ENCODE measurements at places on chromosomes 5 and 9.

DNA sequence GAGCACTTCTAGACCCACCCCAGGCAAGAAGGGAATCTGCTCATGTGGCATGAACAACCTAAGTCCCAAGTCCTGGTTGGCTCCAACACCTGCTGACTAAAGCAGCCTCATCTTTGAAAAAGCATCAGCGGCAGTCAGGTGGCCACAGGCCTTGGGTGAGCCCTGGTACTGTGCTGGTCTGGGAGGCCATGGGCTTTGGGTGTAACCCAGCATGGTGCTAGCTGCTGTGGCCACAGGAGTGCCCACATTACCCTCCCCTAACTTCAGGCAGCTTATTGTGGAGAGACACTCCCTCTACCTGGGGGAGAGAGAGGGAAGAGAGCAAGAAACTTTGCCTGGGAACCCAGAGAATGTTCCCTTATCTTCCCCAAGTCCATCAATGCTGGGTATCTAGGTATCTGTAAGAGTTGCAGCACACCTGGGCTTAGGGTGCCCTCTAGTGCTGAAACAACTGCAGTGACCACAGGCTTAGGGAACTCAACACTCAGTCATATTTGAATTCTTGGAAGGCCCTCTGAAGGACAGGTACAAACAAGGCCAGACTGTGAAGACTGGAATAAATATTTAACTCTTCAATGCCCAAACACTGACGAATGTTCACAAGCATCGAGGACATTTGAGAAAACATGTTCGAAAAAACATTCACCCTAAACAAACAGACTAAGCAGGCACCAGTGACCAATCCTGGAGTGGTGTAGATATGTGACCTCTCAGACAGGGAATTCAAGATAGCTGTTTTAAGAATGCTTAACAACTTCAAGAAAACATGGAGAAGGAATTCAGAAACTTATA is 69.9 kb upstream of the OR2K2 start:
- DNase-seq, result peak; percentile 19

DNA sequence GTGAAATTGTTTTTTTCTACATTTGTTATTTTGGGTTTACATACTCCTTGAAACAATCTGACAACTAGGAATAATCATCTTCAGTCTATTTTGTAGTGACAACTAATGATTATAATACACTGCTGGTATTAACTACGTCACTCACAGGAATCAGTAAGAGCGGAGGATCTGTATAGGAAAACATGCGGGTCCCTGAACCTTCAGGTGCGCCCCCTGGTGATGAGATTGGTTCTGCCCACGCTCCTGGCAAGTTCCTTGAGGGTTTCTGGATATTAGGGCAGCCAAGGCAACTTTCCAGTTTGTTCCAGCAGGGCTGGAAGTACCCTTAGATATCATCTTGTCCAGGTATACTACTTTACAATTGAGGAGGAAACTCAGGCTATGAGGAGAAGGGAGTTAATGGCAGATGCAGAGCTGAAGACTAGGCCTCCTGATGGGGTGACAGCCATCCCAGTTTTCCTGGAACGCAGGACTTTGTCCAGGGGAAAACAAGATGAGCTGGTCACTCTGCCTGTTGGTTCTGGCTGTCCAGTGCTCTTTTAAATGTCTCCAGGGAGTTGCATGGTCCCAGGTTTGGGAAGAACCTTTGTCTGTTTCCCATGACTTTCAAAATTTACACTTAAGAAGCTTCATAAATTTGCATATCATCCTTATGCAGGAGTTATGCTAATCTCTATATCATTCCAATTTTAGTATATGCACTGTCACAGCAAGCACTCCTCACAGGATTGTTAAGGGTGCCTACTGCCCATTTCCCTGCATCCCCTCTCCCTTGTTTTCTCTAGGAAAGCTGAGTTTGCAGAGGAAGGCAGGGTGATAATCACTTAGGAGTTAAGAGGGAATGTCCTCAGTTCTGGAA is 14.9 kb upstream of the WNT8A start:
- DNase-seq, result peak; percentile 87

DNA sequence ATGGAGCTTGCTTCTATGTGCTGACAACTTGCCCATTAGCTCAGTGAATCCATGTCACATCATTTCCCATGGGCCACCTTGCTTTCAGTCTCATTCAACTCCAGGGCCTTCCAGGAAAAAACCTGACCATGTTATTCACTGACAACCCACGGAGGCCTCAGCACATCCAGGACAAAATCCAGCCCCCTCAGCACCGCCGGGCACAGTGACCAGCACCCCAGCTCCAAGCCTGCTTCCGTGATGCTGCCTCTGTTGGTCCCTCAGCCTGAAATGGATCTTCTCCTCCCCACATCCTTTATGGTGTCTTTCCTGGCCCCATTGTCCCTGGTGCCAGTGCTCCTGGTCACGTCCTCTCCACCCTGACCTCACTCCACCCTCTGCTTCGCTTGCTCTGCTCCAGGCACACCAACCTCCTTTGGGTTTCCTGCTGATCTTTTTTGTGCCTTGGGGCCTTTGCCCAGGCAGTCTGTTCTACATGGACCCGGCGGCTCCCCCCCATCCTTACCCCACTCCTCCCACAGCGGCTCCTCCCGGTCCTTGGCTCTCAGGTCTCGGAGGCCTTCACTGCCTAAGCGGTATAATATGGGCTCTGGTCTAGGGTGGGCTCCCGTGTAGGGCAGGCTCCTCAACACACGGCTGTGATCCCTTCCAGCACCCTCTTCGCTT is 25.0 kb downstream of the ANKS6 start:
- DNase-seq, result no peak

DNA sequence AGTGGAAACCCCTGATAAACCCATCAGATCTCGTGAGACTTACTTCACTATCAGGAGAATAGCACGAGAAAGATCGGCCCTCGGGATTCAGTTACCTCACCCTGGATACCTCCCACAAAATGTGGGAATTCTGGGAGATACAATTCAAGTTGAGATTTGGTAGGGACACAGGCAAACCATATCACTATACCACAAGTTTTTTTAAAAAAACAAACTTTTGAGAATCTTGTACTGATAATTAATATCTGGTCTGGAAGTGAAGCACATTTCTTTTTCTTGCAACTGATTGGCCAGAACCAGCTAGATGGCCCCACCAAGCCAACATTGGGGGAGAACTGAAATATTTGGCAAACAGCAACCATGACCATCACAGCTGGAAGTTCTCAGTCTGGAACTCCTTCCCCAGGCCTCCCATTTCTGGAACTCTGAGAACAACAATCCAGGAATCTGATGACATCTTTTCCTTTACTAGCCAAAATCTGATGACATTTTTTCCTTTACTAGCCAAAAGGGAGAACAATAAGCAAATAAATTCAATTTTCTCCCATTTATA is 51.8 kb upstream of the CDKN2B start:
- DNase-seq, result no peak

DNA sequence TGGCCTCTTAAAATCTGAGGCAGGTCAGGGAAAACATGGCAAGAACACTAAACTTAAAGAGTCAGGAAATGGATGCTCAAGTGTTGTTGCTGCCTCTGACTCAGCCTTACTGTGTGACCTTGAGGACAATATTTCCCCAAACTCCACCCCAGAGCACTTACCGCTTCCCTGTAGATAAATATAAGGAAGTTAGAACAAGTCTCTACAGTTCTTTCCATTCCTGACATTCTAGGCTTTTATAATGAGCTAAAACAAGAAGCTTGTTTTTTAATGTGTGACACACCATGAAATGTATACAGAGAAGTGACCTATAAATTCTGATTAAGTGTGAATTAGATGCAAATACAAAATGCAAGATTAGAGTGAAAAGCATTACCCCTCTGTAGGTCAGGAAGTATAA is 129.3 kb downstream of the GRIA1 start:
- no peak for DNase-seq

GRCh38 chr5:115599924-115600323 is 2.4 kb downstream of the TICAM2 start:
- DNase-seq, result no peak

GRCh38 chr9:672851-673250 is 168.6 kb upstream of the DMRT1 start:
- no peak for DNase-seq

- no peak for DNase-seq
These were observed 75.7 kb downstream of the NR6A1 start for GRCh38 chr9:124695280-124695890.

GRCh38 chr9:132415181-132415580 is 5.2 kb downstream of the CFAP77 start:
- DNase-seq, result no peak

DNA sequence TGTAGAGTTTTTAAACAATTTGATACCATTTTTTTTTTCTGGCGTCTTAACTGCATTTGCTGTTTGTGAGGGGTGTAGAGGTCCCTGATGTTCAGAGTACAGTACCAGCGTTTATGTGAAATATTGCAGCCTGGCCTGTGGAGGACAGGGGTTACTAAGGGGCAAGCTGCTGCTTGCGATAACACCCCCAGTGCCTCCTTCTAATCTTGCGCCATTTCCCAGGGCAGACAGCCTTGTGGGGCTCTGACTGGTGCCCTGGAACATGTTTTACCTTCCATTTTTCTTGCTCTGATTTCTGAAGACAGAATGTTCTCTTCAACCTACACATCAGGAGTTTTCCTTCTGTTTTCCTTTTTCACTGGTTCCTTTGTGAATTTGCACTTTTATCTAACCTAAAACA is 142.9 kb downstream of the DOCK8 start:
- no peak for DNase-seq

- no peak for DNase-seq
These were observed 82.1 kb upstream of the PITX1 start for GRCh38 chr5:135116160-135116561.

GRCh38 chr9:131394464-131395156 is 724 bp downstream of the PRRC2B start:
- peak; percentile 58 for DNase-seq

DNA sequence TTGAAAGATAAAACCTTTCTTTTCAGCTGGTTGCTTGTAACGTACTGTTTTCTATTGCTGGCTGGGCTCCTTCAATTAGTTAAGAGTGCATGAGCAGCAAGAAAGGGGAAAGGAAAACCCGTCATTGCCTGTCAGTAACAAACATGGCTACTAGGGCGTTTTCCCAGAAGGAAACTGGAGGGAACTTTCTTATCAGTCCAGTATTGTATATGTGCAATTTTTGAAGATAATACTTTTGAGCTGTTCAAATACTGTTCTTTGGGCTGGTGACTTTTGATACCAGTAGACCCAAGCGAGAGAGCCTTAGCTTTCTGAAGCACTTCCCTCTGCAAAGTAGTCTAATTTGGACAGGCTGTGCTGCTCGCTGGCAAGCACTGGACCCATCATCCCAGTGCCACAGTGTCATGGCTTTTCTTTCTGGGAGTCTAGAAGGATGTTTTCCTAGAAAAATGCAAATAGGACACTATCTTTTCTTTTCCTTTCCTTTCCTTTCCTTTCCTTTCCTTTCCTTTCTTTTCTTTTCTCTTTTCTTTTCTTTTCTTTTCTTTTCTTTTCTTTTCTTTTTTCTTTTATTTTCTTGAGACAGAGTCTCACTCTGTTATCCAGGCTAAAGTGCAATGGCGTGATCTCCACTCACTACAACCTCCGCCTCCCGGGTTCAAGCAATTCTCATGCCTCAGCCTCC is 149.9 kb upstream of the SMIM23 start:
- DNase-seq, result no peak

DNA sequence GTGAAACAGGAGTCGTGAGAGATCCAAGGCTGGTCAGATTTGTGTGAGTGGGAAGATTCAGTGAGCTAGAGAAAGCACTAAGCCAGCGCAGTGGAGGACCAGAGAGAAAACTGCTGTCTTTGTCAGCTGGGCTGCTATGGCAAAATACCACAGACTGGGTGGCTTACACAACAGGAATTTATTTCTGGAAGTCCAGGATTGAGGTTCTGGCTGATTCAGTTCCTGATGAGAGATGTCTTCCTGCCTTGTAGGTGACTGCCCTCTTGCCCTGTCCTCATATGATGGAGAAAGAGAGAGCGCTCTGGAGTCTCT is 24.2 kb upstream of the ANKRD33B start:
- DNase-seq, result no peak

DNA sequence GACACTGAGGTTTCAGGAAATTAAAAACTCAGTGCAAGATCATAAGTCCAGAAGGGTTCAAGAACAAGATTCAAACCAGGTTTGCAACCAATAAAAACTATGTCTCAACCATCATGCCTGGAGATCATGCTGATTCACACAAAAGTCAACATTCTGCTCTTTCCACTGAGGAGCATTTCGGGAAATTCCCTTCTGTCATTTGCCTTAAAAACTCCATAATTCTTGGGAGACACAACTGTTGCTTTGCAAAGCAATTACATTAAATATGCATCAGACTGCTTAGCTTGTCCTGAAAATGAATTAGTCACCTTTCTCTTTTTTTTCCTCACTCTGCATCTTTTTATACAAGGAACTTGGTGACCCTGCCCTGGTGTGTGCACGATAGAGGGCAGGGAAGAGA is 275.9 kb upstream of the ZNF462 start:
- no peak for DNase-seq

- no peak for DNase-seq
These were observed 482.4 kb upstream of the SGCD start for GRCh38 chr5:155844542-155844941.

GRCh38 chr5:11397549-11397948 is 506.7 kb downstream of the CTNND2 start:
- DNase-seq, result no peak

GRCh38 chr9:135105938-135106491 is 18.5 kb downstream of the OLFM1 start:
- no peak for DNase-seq

DNA sequence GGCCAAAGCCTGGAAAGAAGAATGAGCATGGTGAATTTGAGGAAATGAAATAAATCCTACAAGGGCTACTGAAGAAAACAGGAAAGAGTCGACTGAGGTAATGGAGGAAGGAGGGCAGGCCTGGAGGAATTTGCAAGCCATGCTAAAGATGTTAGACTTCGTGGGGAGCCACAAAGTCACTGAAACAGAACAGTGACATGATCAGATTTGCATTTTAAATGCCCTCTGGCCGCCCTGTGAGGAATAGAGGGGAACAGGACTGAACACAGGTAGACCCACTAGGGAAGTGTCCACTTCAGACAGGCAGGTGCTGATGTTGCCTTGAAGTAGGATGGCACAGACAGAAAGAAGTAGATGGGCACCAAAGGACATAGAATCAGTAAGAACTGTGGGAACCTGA is 42.8 kb upstream of the RLN1 start:
- DNase-seq, result no peak

- peak; percentile 57 for DNase-seq
These were observed 42.3 kb upstream of the STRBP start for GRCh38 chr9:123310551-123311249.

- DNase-seq, result no peak
These were observed 225.8 kb downstream of the MLLT3 start for GRCh38 chr9:20396509-20396908.

GRCh38 chr5:9924614-9925013 is 294.5 kb upstream of the TAS2R1 start:
- no peak for DNase-seq

DNA sequence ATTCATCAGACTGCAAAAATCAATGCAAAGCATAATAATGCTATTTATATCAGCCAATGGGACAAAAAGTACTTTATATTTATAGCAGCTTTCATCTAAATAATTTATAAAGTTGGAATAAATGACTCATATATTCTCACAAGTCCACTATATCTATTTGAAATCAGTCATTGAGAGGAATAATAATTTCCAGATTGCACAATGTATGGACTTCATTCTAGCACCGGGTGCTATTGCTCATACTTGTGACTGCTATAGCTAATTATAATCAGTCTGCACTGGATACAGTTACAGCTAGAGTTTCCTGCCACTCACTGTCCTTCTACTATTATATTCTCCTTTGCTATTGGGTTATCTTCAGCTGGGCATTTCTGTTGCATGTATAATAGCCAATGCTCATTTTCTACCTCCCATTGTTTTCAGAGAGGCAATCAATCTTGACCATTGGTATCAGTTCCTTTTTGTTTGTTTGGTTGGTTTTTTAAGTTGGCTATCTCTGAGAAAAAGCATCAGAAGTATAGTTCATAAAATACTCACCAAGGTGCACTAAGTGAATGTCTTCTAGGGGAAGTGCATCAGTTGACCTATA is 1.9 kb downstream of the CDH18 start:
- DNase-seq, result no peak

All from A673 (cell line).